NCI-H2081 treated with DMSO at 0.1 percent for 48 hours (cell line): ENCODE measurements at places on chromosomes 4 and X.

GRCh38 chrX:68842781-68843581 is 14.2 kb downstream of the EFNB1 start:
- DNase-seq, result no peak

DNA sequence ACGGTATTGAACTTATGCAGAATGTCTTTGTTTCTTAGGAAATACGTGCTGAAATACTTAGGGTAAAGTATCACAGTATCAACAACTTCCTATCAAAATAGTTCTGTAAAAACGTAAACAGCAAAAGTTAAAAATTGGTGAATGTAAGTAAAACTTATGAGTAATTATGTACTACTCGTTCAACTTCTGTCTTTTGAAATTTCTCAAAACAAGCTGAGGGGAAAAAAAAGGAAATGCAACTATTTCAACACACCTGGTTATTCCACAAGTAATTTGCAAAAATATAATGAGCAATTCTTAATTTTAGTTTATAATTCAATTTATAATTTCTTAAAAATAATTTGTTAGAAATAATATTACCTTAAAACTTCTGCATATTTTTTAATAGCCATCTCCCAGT is 8.3 kb downstream of the PPID start:
- no peak for DNase-seq

GRCh38 chr4:66558651-66559050 is 888.4 kb upstream of the EPHA5 start:
- no peak for DNase-seq

GRCh38 chr4:58807843-58808615 is 1697.8 kb upstream of the IGFBP7 start:
- no peak for DNase-seq

DNA sequence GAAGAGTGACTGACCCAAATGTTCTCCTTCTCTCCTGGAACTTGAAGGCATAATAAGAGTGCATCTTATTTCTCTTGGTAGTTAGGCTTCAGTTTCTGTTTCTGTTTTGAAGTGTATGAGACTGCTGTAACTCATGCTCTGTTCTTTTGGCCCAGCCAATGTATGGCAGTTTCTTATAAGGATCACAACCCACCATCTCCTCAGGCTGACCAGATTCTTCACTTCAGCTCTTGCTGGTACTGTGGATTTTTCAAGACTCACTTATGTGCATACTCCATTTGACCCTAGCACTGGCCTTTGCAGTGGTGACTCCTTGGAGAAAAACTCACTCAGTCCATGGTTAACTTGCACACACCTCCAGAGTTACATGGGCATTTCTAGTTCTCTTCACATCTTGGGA is 9.6 kb upstream of the YTHDC1 start:
- no peak for DNase-seq
